ENCODE measurements at places on chromosomes 3 and 15.

DNA sequence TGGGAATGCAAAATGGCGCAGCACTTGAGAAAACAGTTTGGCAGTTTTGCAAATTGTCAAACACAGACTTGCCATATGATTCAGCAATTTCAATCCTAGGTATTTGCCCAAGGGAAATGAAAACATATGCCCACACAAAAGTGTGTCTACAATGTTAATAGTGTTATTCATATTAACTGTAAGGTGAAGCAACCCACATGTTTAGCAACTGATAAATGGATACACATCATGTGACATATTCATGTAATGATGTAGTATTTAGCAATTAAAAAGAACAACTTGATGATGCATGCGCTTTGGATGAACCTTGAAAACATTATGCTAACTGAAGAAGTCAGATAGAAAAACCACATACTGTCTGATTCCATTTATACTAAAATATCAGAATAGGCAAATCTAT lies 539.0 kb upstream of the PPP2R3A start:
- no peak for DNase-seq

DNA sequence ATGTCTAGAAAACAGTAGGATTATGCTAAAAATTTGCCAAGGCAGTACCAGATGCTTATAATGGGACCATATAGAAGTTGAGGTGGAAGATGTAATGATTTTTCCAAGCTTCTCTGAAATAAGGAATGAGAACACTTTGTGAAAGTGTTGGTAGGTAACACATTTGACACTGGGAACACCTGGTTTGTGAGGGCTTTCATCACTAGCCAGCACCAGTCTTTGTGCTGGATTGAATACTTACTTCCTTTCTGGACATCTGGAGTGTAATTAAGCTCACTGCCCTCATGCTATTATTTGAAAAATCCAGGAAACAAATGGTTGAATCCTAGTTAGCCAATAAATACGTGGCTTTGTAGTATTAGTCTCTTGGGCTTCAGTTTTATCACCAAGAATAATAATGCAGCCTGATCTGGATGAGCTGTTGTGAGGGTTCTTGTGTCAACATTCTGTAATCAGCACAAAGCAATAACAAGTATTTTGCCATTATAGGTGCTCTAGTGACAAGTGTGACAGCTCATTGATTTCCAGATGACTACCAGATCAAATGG lies 12.9 kb downstream of the CCDC80 start:
- no peak for DNase-seq

GRCh38 chr15:90570643-90571042 lies 40.9 kb downstream of the CRTC3 start:
- DNase-seq = no peak

GRCh38 chr15:51935466-51936104 lies 36.0 kb downstream of the LEO1 start:
- DNase-seq = no peak

DNA sequence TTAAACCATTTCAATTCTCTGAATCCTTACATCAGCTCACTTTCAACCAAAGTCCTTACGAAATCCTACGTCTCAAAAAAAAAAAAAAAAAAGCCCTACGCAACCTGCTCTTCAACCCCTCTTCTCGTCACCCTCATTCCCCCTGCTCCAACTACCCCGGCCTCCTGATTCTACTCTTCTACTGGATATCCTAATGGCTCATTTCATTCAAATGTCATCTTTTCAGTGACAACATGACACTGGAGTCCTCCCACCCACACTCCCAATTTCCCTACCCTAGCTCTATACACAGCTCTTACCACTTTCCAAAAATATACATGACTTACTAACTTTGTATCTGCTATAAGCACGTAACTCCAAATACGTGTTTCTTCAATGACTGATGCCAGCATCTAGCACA lies 11.5 kb downstream of the UBP1 start:
- no peak for DNase-seq

All from stimulated activated CD4-positive, alpha-beta T cell treated with anti-CD3 and anti-CD28 coated beads, Interleukin-1b, Interleukin-23, amount 100 ng/mL, for 24 hours (primary cell).